ENCODE measurements at places on chromosomes 5 and 9. TPM values are rescaled to one million over a fixed set of nuclear protein-coding genes. Genes with fewer than 3 reads are reported as not detected.

The RAB24 gene
- 26.3 TPM for total RNA-seq

DNA sequence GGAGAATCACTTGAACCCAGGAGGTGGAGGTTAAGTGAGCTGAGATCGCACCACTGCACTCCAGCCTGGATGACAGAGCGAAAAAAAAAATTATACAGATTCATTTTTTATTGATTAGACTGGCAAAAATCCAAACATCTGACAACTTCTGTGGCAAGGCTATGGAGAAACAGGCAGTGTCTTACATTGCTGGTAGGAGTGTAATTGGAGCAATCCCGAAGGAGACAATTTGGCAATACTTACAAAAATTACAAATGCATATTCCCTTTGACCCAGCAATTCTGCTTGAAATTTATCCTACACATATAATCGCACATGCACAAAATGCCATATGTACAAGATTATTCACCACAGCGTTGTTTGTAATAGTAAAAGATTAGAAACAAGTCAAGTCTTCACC is 86.8 kb downstream of the MAPKAP1 start:
- no peak for DNase-seq

DNA sequence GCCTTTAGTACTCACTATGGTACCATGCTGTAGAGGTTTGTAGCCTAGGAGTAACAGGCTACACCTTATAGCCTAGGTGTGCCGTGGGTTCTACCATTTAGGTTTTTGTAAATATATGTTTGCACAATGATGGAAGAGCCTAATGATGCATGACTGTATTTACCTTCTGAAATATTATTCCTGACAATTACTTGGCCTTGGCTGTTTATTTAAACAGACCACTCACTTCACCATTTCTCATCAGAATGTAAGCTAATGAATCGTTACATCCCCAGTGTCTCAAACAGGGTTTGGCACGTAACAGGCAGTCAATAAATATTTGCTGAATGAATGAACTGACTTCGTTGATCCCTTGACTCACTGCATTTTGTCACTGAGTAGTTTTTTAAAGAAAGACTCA is 93.1 kb downstream of the MED27 start:
- DNase-seq, result no peak

- no peak for DNase-seq
These were observed 188.0 kb upstream of the PIK3R1 start for GRCh38 chr5:68027519-68027918.

- DNase-seq, result peak; percentile 80
These were observed 5.3 kb upstream of the TJP2 start for GRCh38 chr9:69168709-69169217.

- DNase-seq, result peak; percentile 7
These were observed 136.5 kb upstream of the STK32A start for GRCh38 chr5:147098233-147098790.

DNA sequence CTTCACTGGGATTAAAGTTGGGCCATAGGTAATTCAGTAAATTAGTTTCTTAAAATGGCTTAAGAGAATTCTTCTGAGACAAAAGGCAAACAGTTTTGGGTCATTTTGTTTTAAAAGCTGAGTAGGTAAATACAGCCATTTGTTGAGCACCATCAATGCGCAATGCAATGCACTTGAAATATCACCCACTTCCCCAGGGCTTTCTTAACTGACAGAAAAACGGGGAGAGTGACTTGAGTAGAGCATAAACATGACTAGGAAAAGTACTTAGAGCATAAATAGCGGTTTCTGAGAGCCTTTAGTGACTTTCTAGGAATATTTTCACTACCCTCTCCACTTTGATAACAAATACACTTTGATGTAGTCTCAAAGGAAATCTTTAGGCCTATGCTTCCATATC is 27.2 kb downstream of the MLANA start:
- no peak for DNase-seq
